Left lung (tissue), 14 donors: ENCODE measurements at places on chromosomes 2 and 18. TPM values are rescaled to one million over a fixed set of nuclear protein-coding genes. Genes with fewer than 3 reads are reported as not detected.

DNA sequence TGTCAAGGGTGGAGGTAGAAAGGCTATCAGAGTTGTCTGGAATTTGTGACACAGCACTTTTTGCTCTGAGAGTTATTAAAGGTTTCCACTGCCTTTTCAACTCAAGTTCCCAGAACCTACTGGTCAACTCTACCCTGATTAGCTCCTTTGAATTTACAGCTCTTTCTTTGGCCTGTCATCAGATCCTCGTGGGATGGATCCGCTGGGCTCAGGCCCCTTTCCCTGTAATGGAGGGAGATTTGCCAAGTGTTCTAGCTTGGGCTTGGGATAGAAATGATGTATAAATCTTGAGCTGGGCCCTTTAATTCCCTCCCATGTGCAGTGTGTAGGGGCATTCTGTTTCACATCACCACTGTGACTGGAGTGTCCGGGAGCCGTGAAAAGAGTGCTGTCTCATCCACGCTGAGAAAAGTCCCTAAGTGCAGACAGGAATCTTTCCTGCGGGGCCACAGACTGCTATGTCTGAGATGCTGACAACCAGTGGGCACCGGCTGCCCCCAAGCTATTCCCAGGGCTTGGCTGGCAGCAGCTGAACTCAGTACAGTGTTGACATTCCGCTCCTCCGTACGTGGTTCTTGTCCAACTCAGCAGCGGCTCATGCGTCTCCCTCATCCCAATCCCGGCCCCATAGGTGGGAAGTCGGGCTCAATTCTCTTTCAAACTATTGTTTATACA is 46.9 kb upstream of the ARHGAP28 start:
- no peak for DNase-seq

- no peak for DNase-seq
Measured at GRCh38 chr18:68707646-68708045, 7.3 kb downstream of the TMX3 start.

GATA6 gene
- polyA plus RNA-seq: 67.1 TPM

- DNase-seq: peak; percentile 88
Measured at GRCh38 chr2:43218702-43219382, 7.6 kb downstream of the ZFP36L2 start.

GRCh38 chr2:150681120-150681804 is 193.8 kb upstream of the RND3 start:
- no peak for DNase-seq

DNA sequence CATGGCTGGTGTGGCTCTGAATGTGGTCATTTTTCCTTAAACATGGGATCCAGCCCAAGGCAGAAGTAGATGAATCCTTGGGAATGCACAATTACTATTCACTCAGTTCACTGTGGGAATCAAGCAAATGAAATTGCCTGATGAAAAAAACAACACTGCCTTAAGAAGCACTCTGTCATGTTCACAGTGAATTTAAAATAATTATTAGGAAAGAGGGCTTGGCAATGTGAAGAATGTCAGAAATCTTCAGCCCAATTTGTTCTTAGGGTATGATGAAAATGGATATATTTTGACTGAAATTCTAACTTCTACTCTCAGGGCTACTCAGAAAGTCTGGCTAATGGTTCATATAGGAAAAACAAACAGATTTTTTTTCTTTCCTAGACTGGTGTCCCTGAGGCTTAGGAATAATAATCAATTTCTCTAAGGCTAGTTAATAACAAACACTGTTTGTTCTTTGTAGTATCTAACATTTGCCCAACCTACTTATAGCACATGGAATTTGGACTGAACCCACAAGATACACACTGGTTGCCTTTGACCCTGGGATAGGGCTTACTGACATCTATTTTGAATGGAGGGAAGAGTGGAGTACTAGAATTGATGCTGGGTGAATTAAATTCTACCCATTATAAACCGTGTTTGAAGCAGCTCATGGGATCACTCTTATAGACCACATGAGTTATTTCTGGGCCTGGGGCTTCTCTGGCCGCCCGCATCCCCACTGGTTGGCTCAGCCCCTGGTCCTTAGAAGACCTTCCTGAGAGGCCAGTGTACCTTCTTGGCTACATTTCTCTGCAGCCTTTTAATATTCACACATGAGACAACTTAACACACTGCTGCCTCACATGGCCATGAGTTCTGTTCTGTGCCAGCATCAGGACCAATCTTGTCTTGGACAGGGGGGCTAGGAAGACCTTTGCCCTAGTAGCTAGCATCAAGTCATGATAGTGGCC is 8.3 kb upstream of the MRPL33 start:
- DNase-seq: no peak

ARHGEF33 gene
- polyA plus RNA-seq: 4.1 TPM

IL1R2 gene
- 0.52 TPM for polyA plus RNA-seq

- no peak for DNase-seq
Measured at GRCh38 chr18:8960740-8961657, 141.5 kb upstream of the NDUFV2 start.

GRCh38 chr2:59791004-59791618 is 762.3 kb downstream of the BCL11A start:
- DNase-seq: no peak

DNA sequence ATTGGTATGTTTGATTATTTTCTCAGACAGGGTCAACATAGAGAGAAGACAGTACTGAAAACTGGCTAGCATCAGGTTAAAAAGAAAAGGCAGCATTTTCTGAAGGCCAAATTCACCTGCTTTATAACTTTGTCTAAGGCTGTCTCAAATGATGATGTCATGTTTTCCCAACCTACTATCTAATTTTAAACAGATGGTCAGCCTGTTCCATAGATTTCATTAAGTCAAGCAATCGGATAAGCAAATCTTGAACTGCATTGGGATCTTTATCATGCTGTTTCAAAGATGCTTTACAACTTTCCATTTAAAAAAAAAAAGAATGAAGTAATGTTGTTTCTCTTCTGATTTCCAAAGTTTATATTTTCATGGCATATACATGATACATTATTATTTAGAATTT is 56.3 kb upstream of the SPOPL start:
- DNase-seq: no peak

DNA sequence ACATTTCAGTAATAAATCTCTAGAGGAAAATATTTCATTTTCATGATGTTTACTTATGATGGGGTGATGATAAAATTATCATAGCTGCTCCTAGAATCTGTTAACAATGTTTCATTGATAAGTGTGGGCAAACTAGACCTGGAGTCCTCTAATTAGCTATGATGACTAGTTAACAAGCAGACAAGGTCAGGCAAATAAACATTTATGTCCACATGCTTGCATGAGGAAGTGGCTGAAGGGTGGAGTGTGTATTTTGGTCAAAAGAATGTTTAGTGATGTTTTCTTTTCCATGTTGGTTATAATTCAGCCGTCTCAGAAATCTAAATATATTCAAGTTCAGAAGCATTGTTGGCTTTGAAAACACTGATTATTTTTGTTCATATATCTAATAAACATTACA is 99.9 kb upstream of the FN1 start:
- no peak for DNase-seq

- DNase-seq: no peak
Measured at GRCh38 chr2:219578811-219579613, 6.9 kb downstream of the INHA start.

DNA sequence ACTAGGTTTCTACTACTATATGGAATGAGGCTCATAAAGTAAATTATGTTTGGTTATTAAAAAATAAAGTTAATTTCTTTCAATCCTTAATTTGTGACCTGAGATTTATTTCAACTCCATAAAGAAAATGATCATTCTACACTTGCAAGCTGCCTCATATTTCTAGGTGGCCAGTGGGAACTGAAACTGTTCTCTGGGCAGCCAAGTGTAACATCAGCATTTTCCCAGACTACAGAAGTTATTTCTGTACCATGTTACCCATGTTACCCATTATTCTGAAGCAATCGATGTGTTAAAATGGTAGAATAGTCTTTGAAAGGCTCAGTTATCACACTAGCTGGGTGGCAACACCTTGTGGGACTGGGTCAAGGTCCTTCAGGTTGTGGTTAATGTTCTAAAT is 139.3 kb upstream of the FBXO11 start:
- no peak for DNase-seq

GRCh38 chr2:46824611-46825010 is 91.0 kb downstream of the MCFD2 start:
- DNase-seq: no peak

DYTN gene
- not detected for polyA plus RNA-seq

UNC80 gene
- polyA plus RNA-seq: 1.2 TPM

DNA sequence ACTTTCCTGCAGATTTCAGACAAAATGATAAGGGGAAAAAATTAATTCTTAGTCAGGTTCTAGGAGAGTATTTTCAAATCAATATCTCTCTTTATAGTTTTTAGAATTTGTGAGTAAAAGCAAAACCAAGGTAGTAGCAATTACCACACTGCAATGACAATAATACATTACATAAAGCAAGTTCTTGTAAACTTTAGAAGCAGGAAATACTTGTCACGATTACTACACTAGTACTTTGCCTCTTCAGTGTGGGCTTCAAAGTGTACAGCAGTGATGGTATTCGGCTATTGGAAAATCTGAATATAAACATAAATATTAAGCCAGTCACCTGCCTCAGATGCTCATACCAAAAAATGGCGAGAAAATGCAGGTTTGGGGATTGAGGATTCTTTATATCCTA is 81.0 kb downstream of the ALPK2 start:
- no peak for DNase-seq

GRCh38 chr2:150591496-150592285 is 104.2 kb upstream of the RND3 start:
- no peak for DNase-seq
